SK-N-SH (cell line): ENCODE measurements at places on chromosomes 1 and 21. TPM values are rescaled to one million over a fixed set of nuclear protein-coding genes. Genes with fewer than 3 reads are reported as not detected.

DNA sequence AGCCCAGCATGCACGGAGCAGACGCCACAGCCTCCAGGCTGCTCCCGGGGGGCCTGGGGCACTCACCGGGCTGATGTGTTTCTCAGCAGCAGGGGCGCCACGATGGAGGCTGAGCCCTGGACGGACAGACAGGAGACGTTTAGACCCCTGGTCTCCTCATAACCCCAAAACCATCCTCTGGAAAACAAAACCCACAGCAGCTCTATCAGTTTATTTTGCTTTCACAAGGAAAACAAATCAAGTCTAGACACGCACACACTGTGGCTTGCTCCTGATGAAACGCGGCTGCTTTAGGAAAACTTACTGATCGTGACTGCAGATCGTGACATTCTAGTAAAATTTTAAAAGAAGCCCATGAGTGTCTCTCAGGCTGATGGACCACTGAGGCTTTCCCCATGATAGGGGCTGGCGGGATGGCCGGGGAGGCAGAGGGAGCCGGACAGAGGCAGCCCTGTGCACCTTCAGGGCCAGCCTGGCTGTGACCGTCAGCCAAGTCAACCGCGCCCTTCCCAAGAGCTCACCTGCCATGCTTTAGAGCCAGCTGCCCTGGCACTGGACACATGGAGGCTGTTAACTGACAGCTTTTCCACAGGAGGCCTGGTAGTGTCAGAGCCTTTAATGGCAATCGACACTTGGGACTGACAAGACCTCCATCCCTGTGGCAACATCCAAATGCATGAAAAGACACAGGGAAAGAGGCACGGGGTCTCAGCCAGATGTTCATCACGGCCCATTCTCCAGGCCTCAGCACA is 5.2 kb downstream of the POFUT2 start:
- H3K27me3 ChIP-seq, result no peaks in the 10 kb centered on the region
- no peak for DNase-seq
- no peak overlapping the region for H3K27ac ChIP-seq
- peaks cover 54% of the 10 kb centered on the region for H3K36me3 ChIP-seq

GRCh38 chr1:15406614-15407559 is 2.8 kb upstream of the EFHD2 start:
- H3K27ac ChIP-seq, result no peak overlapping the region
- no peak overlapping the region for H3K4me3 ChIP-seq
- no peak for DNase-seq
- no peaks in the 10 kb centered on the region for H3K36me3 ChIP-seq
- no peaks in the 10 kb centered on the region for H3K27me3 ChIP-seq

DNA sequence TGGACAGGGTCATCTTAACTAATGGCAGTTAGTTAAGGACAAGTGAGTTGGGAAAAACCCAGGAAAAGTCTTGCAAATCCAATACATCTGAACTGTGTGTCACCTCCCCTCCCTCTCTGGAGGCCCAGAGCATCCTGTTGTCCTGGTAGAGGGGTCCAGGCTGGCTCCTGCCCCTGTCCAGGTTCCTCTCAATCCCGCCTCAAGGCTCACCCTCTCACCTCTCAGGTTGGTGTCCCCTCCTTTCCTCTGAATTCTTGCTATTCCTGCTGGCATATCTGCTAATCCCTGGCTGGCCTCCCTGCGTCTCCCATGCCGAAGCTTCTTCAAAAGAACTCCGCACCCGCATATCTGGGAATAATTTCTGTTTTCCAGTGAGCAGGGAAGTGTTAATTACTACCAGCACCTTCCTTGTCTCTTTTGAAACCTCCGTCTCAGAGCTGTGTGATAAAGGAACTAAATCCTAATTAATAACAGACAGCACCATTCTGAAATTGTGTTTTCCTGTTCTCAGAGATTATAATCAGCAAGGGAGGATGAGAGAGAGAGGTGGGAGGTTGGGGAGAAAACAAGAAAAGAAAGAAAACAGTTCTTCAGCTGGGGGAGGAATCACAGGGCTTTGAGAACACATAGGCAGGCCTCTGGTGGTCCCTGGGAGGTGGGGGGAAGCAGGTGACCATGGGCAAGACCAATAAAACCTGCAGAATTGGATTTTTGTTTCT is 568.0 kb downstream of the PTPRU start:
- H3K27me3 ChIP-seq, result no peaks in the 10 kb centered on the region
- H3K27ac ChIP-seq, result no peak overlapping the region
- H3K4me3 ChIP-seq, result no peak overlapping the region

DNA sequence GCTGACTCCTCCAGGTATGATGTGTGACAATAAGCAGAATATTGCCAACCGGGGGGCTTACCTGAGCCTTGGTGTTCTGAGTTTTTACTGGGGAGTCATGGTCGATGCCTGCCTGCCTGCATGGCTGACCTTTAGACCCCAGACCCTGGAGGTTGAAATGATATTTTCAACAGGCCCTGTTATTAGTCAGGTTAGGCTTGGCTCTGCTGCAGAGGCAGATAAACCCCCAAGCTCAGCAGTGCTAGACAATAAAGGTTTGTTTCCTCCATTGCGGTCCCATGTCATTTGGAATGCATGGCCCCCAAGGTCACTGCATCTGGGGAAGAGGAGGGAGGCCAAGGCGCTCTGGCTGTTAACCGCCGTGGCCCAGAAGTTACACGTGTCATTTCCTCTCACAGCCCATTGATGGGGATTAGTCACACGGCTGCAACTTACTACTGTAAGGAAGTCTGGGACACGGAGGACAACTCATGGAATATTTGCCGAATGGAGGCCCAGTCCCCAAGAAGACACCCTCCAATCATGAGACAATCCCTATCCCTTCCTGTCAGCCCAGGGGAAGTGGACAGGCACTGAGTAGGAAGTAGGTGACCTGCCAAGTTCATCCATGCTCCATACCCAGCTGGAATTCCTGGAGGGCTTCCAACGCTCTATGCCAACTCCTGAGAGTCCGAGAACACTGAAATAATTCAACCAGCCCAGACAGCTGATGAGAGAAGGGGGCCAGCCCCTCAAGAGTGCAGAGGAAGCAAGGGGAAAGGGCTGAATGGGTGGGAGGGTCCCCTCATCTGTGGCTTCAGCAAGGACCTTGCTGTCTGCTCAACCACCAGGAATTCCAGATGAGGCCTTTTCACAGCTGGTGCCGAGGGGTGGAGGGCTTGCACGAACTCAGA is 97.3 kb downstream of the TAS1R2 start:
- no peak overlapping the region for H3K27ac ChIP-seq
- H3K4me3 ChIP-seq, result no peak overlapping the region
- no peaks in the 10 kb centered on the region for H3K27me3 ChIP-seq
- no peaks in the 10 kb centered on the region for H3K4me1 ChIP-seq
- H3K36me3 ChIP-seq, result no peaks in the 10 kb centered on the region

GRCh38 chr1:229508823-229509337 is 739 bp upstream of the NUP133 start:
- H3K4me3 ChIP-seq, result peak overlapping the region; percentile 80
- H3K4me1 ChIP-seq, result peaks cover 19% of the 10 kb centered on the region
- H3K36me3 ChIP-seq, result peaks cover 12% of the 10 kb centered on the region
- peak overlapping the region; percentile 98 for H3K27ac ChIP-seq
- H3K27me3 ChIP-seq, result no peaks in the 10 kb centered on the region

DNA sequence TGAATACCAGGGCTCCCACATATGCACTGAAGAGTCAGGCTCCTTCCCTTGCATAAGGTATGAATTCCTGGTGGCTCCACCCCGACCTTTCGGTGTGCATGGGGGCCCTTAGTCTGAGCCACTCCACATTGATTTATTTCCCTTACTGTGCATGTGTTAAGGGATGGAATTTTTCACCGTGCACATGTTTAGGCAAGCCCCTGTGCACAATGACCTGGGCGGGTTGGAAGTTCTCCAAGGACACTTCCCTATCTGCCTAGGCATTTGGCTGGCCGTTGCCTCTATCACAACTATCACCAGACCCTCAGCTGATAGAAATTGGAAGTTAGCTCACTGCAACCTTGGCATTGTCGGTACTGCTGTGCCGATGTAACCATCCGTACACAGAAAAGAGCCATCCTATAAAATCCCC is 9.7 kb downstream of the S100A6 start:
- peak overlapping the region; percentile 34; the same call in 1 of the 2 replicates for H3K27ac ChIP-seq
- H3K4me1 ChIP-seq, result peaks cover 21% of the 10 kb centered on the region
- no peak overlapping the region for H3K4me3 ChIP-seq
- no peaks in the 10 kb centered on the region for H3K27me3 ChIP-seq
- peaks cover 6% of the 10 kb centered on the region for H3K36me3 ChIP-seq

- no peak overlapping the region for H3K4me3 ChIP-seq
- H3K4me1 ChIP-seq, result no peaks in the 10 kb centered on the region
- H3K27me3 ChIP-seq, result no peaks in the 10 kb centered on the region
- H3K27ac ChIP-seq, result no peak overlapping the region
- no peak for DNase-seq
These were observed 310.6 kb downstream of the NPHP4 start for GRCh38 chr1:5681654-5682053.

The AMY1B gene
- polyA plus RNA-seq, result not detected in 2 replicates

The F13B gene
- not detected in 2 replicates for polyA plus RNA-seq

The VAV3 gene
- polyA plus RNA-seq, result 0.02 TPM in 1 of 2 replicates, not detected in the other

The FCGR1A gene
- not detected in 2 replicates for polyA plus RNA-seq
